ENCODE measurements at places on chromosomes 2 and 18.

- DNase-seq, result no peak
These were observed 667.6 kb downstream of the STK39 start for GRCh38 chr2:167579826-167580225.

DNA sequence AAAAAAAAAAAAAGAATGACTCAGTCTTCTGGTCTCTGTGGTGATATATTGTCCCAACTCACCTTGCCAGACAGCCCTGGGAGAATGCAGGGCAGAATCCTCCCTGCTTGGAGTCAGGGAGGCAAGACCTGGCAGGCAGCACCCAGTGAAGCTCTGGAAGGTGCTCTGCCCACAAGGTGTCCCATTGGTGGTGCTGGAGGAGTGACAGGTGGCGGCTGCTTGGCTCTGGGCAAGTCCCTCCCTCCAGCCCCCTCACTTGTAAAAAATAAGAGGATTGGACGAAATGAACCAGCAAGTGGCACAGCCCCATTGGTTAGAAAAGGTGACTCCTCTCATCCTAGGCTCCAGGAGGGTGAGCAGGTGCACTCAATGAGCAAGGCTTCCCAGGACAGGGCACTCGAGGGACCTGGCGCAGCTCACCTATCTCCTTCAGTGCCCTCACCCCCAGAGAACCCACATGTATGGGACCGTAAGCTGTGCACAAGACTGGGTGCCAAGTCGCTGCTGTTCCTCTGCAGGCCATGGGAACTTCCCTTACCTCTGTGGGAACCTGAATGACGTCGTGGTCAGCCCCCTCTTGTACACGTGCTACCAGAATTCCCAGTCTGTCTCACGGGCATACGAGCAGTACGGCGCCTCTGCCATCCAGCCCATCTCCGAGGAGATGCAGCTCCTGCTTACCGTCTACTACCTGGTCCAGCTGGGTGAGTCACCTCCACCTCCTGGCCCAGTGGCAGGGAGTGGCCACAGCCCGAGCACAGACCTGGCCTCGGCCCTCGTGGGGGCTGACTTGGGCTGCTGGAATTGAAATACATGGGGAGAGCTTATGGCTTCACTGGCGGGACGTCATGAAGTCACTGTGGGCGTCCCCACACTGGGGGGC lies 54.6 kb downstream of the GREB1 start:
- DNase-seq, result no peak

DNA sequence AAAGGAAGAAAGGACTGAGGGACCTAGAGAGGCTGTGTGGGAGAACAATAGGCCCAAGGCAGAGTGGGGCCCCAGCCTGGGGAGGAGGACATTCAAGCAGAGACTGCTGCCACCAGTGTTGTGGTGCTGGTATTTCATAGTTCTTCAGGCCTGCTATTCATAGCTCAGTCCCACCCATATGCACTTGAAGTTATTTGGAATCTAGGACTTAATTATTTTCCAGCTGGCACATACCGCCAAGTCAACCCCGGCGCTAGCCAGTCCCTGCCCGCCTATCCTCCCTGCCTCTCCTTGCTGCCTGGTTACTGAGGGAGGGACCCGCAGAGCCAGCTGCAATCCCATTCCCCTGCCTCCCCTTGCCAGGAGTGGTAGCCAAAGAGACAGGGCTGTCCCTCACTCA lies 141.2 kb downstream of the CABLES1 start:
- no peak for DNase-seq

GRCh38 chr18:56563568-56563967 lies 74.8 kb downstream of the TXNL1 start:
- DNase-seq, result no peak

- no peak for DNase-seq
These were observed 18.1 kb upstream of the ZNF407 start for GRCh38 chr18:74579496-74580065.

GRCh38 chr2:230998882-230999281 lies 3.0 kb downstream of the SPATA3 start:
- DNase-seq, result no peak

GRCh38 chr2:232434091-232434490 lies 21.9 kb upstream of the ALPI start:
- peak; percentile 42 for DNase-seq

DNA sequence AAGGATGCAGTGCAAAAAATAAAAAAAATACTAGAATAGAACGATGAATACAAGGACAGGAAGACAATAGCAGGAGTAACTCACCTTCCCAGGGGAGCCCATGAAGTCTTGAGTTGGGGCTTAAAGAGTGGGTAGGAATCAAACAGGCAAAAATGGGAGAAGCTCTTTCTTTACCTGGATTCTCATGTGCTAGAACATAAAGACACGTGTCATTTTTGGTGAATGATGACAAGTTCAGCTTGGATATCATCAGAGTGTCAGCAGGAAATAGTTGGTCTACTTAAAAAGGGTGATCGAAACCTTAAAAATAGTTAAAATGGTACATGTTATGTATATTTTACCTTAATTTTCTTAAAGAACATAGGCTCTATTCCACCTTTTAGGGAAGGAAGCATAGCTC lies 5.7 kb downstream of the SGPP2 start:
- no peak for DNase-seq

DNA sequence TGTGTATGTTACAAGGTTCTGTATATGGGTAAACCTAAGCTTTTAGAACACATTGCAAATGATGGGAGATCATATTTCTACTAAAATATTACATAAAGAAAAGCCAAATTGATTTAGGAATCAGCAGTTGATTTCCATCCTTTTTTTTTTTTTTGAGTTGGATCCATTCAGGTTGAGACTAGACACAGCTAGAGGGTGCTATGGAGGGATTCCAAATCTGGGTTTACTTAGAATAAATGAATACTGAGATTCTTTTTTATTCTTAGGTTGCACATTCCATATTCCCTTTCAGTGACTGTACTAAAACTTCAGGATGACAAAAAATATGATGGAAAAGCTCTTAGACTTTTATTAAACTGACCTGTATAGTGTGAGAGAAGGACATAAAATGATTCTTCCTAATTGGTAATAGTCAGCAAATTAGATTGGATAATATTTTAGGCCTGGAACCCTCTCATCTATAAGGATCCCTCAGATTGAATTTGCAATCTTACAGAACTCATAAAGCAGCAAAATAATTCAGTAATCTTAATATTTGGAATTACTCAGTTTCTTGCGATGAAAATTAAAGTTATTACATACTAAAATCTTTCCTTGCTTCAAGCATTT lies 183.3 kb upstream of the SESTD1 start:
- DNase-seq, result no peak

GRCh38 chr2:207138627-207139297 lies 27.0 kb downstream of the KLF7 start:
- DNase-seq, result no peak

Data from tibial artery (tissue), 4 donors.